ENCODE measurements at places on chromosomes 7 and 10. TPM values are rescaled to one million over a fixed set of nuclear protein-coding genes. Genes with fewer than 3 reads are reported as not detected.

GRCh38 chr10:118840071-118840775 lies 85.5 kb upstream of the CACUL1 start:
- peak; percentile 33 for DNase-seq

DNA sequence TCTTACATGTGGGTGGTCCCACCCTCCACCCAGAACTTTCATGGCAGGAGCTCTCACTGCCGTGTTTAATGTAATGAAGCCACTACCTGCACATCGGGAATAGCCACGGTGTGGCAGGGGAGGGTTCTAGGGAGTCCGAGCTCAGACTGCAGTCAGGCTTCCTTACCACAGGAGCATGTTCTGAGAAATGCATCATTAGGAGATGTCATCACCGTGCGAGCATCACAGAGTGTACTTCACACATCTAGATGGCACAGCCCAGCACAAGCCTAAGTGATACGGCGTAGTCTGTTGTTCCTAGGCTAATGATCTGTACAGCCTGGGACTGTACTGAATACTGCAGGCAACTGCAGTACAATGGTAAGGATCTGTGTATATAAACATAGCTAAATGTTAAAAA lies 153.0 kb upstream of the LANCL2 start:
- DNase-seq, result no peak

SFXN3 gene
- total RNA-seq, result 40.9 TPM

DNA sequence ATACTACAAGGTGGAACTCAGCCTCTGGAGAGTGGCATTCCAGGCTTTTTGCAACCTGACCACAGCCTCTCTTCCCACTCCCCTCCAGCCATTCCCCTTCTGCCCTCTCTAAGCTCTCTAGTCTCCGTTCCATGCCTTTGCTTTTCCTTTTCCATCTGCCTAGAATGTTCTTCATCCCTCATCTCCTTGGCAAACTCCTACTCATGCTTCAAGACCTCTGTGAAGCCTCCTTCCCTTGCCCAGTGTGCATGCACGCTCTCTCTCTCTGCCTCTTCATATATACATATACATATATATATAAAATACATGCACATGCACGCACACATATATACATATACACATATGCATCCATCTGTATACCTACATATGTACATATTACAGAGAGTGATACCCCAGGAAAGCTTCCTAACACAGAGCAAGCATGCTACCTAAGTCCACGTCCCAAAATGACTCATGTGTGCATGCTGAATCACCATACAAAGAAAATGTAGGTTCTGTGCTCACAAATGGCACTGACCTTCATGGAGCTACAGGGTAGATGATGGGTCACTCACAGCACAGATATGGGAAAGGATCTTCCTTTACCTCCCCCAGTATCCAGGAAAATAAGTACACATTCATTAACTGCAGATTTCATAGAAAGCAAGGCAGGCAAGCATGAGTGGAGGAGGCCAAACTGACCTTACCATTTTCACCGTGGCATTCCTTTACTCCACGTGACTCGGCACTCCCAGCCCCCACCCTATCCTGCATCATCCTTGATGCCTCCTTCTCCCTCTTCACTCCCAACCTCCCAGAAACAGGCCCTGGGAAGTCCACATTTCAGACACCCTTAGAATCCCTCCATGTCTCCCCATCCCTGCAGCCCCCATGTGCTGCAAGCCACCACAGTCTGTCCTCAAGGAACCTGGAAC lies 238.4 kb upstream of the ZMIZ1 start:
- peak; percentile 54 for DNase-seq

DNA sequence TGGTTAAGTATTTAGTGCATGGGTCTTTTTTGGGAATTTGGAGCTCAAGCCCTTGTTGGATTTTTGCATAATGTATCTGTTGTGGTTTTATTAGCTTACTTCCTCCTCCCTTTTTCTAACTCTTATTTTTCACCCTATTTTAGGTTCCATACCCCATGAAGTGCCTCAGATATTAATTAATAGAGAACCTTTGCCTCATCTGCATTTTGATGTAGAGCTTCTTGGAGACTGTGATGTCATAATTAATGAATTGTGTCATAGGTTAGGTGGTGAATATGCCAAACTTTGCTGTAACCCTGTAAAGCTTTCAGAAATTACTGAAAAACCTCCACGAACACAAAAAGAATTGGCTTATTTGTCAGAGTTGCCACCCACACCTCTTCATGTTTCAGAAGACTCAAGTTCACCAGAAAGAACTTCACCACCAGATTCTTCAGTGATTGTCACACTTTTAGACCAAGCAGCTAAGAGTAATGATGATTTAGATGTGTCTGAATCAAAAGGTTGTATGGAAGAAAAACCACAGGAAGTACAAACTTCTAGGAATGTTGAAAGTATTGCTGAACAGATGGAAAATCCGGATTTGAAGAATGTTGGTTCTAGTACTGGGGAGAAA lies 28.0 kb downstream of the SIRT1 start:
- peak; percentile 8 for DNase-seq

DNA sequence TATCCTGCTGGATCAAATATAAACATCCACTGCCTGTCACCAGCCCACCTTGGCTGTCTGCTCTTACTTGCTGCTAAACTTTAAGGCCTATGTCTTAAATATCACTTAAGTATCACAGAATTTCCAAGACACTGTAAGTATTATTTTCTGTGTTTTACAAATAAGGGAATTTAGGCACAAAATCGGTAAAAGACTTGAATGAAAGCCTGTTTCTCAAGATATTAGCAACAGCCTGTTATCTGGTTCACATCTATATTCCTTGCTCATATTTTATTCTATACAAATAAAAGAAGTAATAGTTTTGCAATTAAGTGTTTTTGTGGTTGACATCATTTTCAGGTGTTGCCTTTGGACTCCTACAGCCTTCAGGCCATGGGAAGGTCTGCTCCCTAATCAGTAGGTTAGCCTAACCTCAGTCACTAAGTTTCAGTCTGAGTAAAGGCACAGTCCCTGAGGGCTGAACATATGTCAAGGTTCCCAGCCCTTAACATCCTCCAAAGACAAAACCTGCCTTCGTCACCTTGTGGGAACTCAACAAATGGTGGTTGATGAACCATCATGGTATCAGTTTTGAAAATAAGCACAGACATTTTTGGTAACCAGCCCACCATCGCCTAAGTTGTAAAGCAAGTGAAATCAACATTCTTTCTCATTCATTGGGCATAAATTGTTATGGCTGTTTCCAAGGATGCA lies 127.1 kb downstream of the CREB5 start:
- DNase-seq, result no peak

- peak; percentile 17 for DNase-seq
Observed at GRCh38 chr7:141221007-141221612, 147.2 kb downstream of the TMEM178B start.

DNA sequence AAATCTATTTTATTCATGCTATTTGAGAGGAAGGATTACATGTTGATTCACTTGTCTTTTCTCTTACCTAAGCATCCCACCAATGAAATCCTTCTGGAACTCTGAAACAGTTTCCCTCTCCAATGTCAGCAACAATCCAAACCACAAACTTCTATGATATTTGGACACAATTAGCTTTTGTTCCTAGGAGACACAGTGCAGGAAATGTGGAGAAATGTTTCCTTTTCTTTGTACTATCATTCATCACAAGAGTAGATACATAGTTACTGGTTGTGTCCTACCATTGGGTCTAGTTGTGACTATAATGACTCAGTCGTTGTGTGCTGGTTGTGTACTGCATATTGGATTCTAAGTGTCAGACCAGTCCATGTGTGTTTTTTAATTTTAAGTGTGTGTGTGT lies 156.8 kb upstream of the MAGI2 start:
- peak; percentile 18 for DNase-seq

DNA sequence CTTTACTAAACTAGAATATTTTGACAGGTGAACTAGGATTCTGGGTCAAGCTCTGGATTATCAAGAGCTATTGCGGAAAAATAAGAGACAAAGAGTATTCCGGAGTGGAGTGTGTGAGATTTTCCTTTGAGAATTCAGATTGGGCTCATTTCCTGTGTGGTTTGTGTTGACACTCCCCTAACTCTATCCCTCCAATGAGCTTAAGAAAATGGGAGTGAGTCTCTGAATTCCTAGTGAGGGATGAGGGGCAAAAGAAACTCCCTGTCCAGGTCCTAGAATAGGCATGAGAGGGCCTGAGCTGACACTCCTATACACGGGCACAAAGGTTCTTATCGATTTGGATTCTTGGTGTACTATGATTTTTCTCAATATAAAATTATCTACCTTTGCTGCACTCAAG lies 10.2 kb downstream of the KLF14 start:
- no peak for DNase-seq

DNA sequence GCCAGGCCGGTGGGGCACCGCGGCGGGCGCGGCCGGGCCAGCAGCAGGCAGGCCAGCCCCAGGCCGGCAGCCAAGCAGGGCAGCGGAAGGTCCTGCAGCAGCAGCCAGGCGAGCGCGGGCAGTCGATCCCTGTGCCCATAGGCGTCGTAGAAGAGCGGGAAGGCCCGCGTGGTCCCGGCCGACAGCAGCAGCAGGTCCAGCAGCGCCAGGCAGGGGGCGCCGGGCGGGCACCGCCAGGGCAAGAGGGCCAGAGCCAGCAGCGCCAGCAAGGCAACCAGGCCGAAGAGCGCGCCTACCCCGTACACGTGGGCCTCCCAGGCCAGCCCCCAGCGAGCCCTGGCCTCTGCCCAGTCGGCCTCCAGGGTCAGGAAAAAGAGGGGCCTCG lies 8.4 kb upstream of the RBM28 start:
- DNase-seq, result peak; percentile 12

DNA sequence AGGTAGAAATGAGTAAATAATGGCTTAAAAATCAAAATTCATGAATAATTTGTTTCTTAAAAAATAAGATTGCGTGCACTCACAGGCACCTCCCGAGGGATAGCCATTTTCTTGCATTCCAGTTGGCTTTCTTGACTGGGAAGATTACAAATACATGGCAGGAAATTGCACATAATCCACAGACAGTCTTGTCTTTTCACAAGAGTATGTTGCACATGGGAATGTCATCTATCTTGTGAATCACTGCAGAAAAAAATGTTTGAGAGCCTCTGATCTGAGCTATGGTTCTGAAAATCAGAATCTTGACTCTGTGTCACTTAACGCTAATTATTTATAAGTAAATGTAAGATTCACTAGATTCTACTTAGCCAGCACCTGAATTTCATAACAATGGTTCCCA lies 74.1 kb upstream of the PRKG1 start:
- DNase-seq, result no peak

DNA sequence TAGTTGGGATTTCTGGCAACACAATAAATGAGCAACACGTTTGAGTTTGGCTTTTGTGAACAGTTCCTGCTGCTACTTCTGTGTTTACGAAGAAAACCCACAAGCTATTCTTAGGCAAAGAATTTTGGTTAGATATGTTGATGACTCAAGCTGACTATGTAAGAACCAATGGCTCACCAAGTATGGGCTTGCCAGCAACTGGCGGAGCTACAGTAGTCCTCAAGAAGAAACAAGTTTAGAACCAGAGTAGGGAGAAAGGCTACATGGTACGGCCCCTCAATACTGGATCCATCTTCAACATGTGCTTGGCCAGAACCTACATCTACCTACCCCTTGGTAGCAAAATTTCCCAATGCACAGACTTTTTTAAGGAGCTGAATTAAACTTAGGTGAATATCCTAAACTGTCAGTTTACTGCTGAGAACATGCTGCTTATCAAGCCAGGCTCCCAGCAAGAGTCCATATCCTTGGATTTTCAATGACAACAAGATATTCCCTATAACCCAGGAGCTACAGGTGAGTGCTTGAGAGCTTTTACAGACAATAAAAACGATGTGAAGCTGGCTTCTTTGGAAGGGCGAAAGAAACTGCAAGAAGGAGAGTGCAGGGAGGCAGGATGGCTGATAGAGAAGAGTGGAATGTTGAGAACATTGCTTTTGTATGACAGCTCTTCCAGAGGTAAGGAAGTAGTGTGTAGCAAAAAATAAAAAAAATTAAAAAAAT lies 74.3 kb upstream of the ASAH2 start:
- DNase-seq, result peak; percentile 99

CRYGN gene
- total RNA-seq, result not detected

GRCh38 chr10:35940141-35941041 lies 298.3 kb upstream of the FZD8 start:
- no peak for DNase-seq

GNAI1 gene
- 101 TPM for total RNA-seq

CALHM1 gene
- total RNA-seq, result not detected

DNA sequence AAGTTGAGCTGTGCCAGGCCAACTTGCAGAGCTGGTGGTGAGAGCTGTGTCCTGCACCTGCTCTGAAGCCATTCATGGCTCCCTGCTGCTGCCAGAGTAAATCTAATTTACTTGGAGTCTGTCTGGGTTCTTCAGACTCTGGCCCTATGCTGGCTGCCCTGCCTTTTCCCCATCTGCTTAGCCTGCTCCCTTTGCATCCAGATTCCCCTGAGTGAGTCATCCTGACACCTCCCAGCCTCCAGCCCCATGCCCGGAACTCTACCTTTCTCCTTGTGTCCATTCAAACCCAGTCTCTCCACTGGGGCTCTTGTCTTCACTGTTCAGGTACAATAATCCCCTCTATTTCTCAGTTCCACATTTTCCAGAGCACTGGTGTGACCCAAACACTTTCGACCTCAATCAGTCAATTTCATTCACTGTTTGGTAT lies 434.4 kb upstream of the ZMIZ1 start:
- DNase-seq, result peak; percentile 11

HPSE2 gene
- not detected for total RNA-seq

DNA sequence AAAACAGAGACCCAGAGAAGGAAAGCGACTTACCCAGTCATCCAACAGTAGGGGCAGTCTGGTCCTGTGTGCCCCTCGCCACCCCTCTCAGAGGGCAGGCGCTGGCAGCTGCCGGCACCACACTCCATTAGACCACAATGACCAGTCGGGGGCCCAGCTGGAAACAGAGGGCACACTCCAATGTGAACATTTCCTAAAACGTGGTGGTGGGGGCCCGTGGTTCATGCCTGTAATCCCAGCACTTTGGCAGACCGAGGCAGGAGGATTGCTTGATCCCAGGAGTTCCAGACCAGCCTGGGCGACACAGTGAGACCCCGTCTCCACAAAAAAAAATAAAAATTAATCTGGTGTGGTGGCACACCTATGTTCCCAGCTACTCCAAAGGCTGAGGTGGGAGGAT lies 912 bp upstream of the OAT start:
- DNase-seq, result no peak

ASAH2 gene
- total RNA-seq, result 0.17 TPM

DNA sequence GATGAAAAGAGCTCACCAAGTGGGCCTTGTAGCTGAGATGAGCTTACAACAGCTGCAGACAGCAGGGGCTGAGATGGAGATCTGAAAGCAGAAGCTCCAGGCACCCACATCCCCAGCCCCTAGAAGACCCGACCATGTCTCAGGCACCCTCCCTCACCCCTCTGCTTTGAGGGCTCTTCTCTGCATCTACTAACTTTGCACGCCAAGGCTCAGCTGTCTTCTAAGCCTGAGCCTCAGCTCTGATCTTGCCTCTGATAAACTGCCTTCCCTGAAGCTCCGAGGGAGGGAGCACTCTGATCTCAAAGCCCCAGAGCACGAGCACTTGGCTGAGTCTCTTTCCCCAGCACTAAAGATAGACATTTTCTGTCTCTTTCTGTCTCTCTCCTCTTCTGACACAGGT lies 42.0 kb downstream of the ANXA8 start:
- no peak for DNase-seq

AKR1B15 gene
- total RNA-seq, result not detected

GRCh38 chr10:109480836-109481235 lies 442.5 kb downstream of the XPNPEP1 start:
- DNase-seq, result no peak

Measured in renal cortical epithelial cell (primary cell).